Neural progenitor cell (in vitro differentiated cells): ENCODE measurements at places on chromosomes 7 and 10. TPM values are rescaled to one million over a fixed set of nuclear protein-coding genes. Genes with fewer than 3 reads are reported as not detected.

Gene TMEM139
- 0.94 and 5.4 TPM in 2 replicates for total RNA-seq

DNA sequence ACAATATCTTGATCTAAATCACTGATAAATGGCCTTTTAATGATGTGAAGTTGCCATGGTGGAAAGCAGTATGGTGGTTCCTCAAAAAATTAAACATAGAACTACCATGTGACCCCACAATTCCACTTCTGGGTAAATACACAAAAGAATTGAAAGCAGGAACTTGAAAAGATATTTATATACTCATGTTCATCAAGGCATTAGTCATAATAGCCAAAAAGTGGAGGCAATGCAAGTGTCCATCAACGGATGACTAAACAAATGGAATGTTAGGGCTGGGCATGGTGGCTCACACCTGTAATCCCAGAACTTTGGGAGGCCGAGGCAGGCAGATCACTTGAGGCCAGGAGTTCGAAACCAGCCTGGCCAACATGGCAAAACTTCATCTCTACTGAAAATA lies 2.0 kb upstream of the DNAJC12 start:
- no peak overlapping the region for H3K27ac ChIP-seq
- H3K4me1 ChIP-seq: no peaks in the 10 kb centered on the region
- H3K4me3 ChIP-seq: no peak overlapping the region
- no peak for DNase-seq

Gene C10orf105
- total RNA-seq: 0.39 and 1.5 TPM in 2 replicates

Gene TBC1D12
- total RNA-seq: 6.6 and 6.9 TPM in 2 replicates

GRCh38 chr10:113504423-113504822 lies 48.4 kb upstream of the HABP2 start:
- H3K36me3 ChIP-seq: no peaks in the 10 kb centered on the region
- DNase-seq: no peak
- H3K4me3 ChIP-seq: no peak overlapping the region
- no peak overlapping the region for H3K27ac ChIP-seq
- no peaks in the 10 kb centered on the region for H3K27me3 ChIP-seq

DNA sequence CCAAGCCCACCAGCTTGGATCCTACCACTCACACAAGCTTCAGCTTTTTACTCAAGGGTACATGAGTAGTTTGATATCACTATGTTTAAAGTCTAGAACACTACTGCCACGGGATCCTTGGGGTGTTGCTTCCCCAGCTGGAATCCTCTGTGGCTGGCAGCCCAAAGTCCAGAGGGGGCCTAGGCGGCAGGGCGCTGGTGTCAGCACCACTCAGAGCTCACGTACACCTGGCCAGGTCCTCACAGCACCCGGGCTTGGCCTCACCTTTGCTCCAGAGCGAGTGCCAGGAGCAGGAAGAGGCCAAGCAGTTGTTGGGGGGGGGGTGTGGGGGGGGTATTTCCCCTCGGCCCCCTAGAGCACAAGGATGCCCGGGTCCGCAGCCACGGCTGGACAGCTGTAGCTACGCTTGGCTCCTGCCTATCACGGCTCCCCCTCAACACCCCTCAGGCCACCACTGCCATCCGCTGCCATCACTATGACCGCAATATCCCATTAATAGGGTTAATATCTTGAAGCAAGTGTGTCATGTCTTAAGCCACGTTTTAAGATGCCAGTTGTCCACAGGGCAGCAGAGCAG lies 17.0 kb downstream of the ZDHHC6 start:
- H3K4me3 ChIP-seq: no peak overlapping the region
- no peak overlapping the region for H3K27ac ChIP-seq
- peaks cover 24% of the 10 kb centered on the region for H3K36me3 ChIP-seq
- no peak for DNase-seq
- H3K4me1 ChIP-seq: peaks cover 5% of the 10 kb centered on the region

Gene TPK1
- 4.8 and 14.5 TPM in 2 replicates for total RNA-seq

GRCh38 chr10:43853369-43853768 lies 204.7 kb upstream of the ZNF32 start:
- no peaks in the 10 kb centered on the region for H3K36me3 ChIP-seq
- H3K27me3 ChIP-seq: no peaks in the 10 kb centered on the region
- no peak overlapping the region for H3K4me3 ChIP-seq
- no peak for DNase-seq
- H3K27ac ChIP-seq: no peak overlapping the region

Gene NEURL1
- 0.06 and 1.5 TPM in 2 replicates for total RNA-seq

Gene GFRA1
- total RNA-seq: 14.0 and 14.6 TPM in 2 replicates

Gene AGR2
- not detected in 2 replicates for total RNA-seq

GRCh38 chr10:29482591-29483431 lies 152.0 kb downstream of the SVIL start:
- H3K27ac ChIP-seq: no peak overlapping the region
- H3K36me3 ChIP-seq: peaks cover 1% of the 10 kb centered on the region
- H3K4me3 ChIP-seq: no peak overlapping the region
- H3K4me1 ChIP-seq: peaks cover under 1% of the 10 kb centered on the region
- peak; percentile 37 for DNase-seq

DNA sequence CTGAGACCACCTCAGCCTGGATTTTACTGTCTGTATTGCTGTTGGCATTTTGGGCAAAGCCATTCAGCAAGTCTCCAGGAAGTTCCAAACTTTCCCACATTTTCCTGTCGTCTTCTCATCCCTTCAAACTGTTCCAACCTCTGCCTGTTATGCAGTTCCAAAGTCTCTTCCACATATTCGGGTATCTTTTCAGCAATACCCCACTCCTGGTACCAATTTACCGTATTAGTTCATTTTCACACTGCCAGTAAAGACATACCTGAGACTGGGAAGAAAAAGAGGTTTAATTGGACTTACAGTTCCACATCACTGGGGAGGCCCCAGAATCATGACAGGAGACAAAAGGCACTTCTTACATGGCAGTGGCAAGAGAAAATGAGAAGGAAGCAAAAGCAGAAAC lies 62.8 kb downstream of the INPP5A start:
- H3K4me1 ChIP-seq: no peaks in the 10 kb centered on the region
- H3K27me3 ChIP-seq: no peaks in the 10 kb centered on the region
- H3K27ac ChIP-seq: no peak overlapping the region
- H3K4me3 ChIP-seq: no peak overlapping the region

Gene HOXA2
- not detected in 2 replicates for total RNA-seq
